ENCODE measurements at places on chromosomes 5 and 9. TPM values are rescaled to one million over a fixed set of nuclear protein-coding genes. Genes with fewer than 3 reads are reported as not detected.

Gene ARSI
- total RNA-seq = 8.5 TPM

Gene FSD1L
- 6.1 TPM for total RNA-seq

Gene SPINK1
- total RNA-seq = not detected

Gene PCAT7
- under 0.01 TPM for total RNA-seq

Gene CNTNAP3B
- not detected for total RNA-seq

Gene SPRY4
- 4.5 TPM for total RNA-seq

Gene HTR4
- total RNA-seq = not detected

Gene WASHC1
- total RNA-seq = 14.9 TPM

Gene GPX3
- 126 TPM for total RNA-seq

Gene ADAM19
- 13.0 TPM for total RNA-seq

Gene SEC61B
- 58.8 TPM for total RNA-seq

Gene SLC36A3
- total RNA-seq = not detected

Gene CNTNAP3
- total RNA-seq = under 0.01 TPM

Gene HAVCR2
- total RNA-seq = 3.6 TPM

Gene ANKRD34B
- total RNA-seq = not detected

Gene FBN2
- 80.1 TPM for total RNA-seq

Gene PFN3
- total RNA-seq = not detected
